Activated CD4-positive, CD25-positive, alpha-beta regulatory T cell treated with anti-CD3 and anti-CD28 coated beads, Interleukin-2, amount 50 U/mL, for 24 hours (primary cell): ENCODE measurements at places on chromosomes 4 and X.

- no peak for ATAC-seq
Measured at GRCh38 chr4:81723927-81724587, 252.3 kb upstream of the RASGEF1B start.

- no peak for ATAC-seq
Measured at GRCh38 chrX:129738466-129739308, at the start of gene XPNPEP2. TSS of gene XPNPEP2 (plus strand) at chrX:129738979. CDS start at chrX:129739214, 235 bp downstream.

- peak; percentile 54 for ATAC-seq
Measured at GRCh38 chr4:40199999-40200874, 3.4 kb downstream of the RHOH start.

- ATAC-seq: no peak
Measured at GRCh38 chr4:77905651-77906263, 43.1 kb downstream of the MRPL1 start.

DNA sequence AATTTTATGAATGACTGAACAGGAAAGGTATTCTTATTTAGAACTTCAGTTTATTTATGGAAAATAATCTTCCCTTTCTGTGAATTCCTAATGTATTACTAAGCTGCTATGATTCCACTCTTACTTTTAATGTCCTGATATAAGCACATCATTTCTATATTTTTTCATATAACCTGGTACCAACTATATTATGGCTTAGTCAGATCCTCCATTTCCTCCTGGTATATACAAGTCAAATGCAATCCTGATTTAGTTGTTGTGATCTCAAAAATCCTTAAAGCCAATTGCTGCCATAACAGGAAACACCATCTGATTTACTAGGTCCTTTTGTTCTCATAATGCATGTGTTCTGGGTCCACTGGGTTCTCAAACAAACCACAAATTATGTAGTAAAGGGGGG lies 26.8 kb downstream of the TRMT2B start:
- ATAC-seq: no peak

GRCh38 chr4:152348670-152349069 lies 187.2 kb downstream of the FBXW7 start:
- no peak for ATAC-seq

- ATAC-seq: no peak
Measured at GRCh38 chr4:70062000-70062399, 11.8 kb downstream of the HTN1 start.

DNA sequence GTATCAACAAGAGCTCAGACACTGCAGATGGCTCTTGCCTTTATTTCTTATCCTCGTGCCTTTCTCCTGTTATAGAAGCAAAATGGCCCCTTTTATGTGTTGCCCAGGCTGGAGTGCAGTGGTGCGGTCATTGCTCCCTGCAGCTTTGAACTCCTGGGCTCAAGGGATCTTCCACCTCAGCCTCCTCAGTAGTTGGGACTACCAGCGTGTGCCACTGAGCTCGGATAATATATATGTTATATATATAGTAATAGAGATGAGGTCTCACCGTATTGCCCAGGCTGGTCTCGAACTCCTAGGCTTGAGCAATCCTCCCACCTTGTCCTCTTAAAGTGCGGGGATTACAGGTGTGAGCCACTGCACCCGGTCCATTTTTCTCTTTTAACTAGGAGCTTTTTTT lies 79.7 kb downstream of the TMEM131L start:
- no peak for ATAC-seq

GRCh38 chr4:55592014-55592413 lies at the start of gene PDCL2:
TSS of gene PDCL2 (minus strand) at chr4:55592245. CDS start at chr4:55592109, 136 bp downstream.
- no peak for ATAC-seq

GRCh38 chrX:41145920-41146608 lies 60.8 kb downstream of the USP9X start:
- no peak for ATAC-seq

- ATAC-seq: no peak
Measured at GRCh38 chr4:184764601-184765000, 30.7 kb upstream of the CENPU start.

DNA sequence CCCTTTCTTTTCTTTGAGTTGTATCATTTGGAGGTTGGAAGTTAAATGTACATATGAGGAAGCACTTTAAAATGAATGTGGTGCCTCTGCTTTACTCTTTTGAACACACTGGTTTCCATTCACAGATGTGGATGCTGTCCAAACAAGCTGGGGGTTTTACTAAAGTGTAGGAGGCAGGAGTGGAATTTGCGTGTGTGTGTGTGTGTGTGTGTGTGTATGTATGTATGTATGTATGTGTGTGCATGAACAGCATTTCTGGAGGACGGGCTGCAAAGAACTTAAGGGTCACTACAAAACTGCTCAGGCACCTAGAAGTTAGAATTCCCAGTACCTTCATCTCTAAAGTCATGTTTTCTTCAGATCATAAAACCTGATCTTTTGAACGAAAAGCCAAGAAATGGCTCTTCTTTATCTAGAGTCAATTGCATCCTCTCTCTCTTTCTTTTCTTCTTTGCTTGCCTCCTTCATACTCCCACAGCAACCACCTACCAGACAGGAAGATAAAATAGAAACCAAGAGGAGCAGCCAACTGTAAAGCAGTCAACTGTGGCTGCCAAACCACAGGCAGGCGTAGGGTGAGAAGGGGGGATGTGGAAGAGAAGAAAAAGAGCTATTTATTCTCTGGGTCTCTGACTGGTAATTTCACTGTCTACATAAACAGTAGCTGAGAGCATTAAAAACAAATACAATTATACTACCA lies 177.0 kb upstream of the RASGEF1B start:
- peak; percentile 63 for ATAC-seq

DNA sequence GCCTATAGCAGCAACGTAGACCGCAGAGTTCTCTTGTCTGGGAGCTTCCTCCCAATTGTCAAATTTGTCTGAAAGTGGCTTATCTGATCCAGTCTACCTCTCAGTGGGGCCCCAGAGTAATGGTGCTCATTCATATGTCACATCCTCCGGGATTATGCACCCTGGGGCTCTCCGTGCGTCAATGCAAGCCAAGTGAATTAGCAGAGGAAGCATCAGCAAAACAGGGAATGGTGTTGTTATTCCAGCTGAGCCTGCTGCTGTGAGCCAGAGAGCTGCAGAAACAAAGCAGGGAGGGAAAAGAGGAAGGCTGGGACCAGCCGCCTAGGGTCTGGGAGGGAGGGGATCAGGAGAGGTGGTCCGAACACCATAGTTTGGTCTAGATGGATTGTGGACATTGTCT lies 95.2 kb downstream of the CLNK start:
- no peak for ATAC-seq

- no peak for ATAC-seq
Measured at GRCh38 chrX:150936556-150936955, 38.1 kb upstream of the CD99L2 start.

DNA sequence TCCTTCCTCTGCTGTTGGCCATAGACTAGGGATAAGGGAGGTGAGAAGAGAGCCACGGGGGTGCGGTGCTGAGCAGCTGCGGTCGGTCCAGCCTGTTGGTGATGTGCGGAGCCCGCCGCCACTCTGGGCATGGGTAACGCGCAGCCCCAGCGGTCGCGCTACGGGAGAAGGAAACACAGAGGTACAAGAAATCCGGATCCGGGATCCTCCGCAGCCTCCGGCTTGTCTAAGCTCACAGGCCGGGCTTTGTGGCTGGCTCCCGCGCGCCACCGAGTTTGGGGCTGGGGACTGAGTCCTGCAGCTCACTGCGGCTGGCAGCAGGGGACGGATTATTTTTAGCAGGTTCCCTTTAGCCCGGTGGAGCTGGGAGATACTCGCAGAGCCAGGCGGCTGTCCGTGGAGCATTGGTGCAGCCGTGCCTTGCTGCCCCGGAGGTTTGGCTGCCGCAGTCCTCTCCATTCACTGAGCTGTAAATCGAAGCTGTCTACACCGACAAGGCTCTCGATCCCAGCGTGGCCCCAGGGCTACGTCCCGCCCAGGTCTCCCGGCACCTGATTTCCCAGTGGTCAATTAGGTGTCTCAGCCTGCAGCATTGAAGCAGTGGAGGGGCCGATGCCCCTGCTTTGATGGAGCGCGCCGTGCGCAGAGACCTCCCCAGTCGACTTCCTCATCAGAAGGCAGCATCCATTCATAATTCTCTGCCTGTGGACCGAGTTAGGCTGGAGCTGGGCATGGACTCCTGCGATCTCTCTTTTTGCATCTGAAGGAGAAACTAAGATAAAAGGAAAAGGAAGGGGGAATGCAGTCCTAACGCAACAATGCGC lies 81.9 kb upstream of the SCML1 start:
- no peak for ATAC-seq

DNA sequence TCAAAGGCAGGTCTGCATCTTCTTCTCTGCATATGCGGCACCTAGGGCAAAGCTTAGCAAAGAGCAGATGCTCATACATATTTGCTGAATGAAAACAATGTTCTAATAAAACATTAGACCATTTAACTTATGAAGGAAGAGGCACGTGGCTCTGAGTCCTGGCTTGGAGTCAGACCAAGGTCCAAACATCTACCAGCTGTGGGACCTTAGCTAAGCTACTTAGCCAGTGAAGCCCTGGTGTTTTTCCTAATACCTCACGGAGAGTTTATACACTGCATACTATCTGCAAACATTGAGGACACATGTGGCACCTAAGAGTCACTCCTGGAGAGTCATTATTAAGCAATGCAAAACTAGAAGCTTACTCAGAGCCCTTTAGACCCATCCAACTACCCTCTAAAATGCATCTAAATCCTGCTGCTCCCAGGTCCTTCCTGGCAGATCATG lies 9.0 kb downstream of the PDGFC start:
- no peak for ATAC-seq

- no peak for ATAC-seq
Measured at GRCh38 chr4:84530871-84531270, 31.8 kb upstream of the NKX6-1 start.

GRCh38 chrX:118373538-118373937 lies 27.6 kb downstream of the WDR44 start:
- no peak for ATAC-seq

- ATAC-seq: no peak
Measured at GRCh38 chrX:44234541-44234940, 108.9 kb downstream of the EFHC2 start.

- ATAC-seq: peak; percentile 90
Measured at GRCh38 chr4:98377559-98377958, 116.4 kb downstream of the RAP1GDS1 start.

- peak; percentile 34 for ATAC-seq
Measured at GRCh38 chr4:11489453-11490083, 60.9 kb upstream of the HS3ST1 start.

- no peak for ATAC-seq
Measured at GRCh38 chr4:124918559-124919122, 206.1 kb upstream of the ANKRD50 start.

DNA sequence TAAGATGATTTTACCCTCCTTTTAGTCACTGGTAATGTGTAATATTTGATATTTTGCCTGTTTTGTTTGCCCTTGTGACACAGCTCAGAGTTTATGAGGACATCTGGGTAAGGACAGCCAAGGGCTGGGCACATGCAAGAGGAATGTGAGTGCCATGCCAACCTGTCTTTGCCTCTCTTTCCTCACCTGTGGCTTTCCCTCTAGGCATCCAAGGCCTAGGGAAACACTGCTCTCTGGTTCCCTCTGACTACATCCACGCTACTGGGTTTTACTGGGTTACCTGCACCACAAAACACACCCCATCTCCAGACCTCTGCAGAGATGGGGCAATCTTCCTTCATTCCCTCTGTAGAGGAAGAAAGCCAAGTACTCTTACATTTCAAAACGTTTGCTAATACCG lies 7.7 kb downstream of the HPGDS start:
- ATAC-seq: no peak

DNA sequence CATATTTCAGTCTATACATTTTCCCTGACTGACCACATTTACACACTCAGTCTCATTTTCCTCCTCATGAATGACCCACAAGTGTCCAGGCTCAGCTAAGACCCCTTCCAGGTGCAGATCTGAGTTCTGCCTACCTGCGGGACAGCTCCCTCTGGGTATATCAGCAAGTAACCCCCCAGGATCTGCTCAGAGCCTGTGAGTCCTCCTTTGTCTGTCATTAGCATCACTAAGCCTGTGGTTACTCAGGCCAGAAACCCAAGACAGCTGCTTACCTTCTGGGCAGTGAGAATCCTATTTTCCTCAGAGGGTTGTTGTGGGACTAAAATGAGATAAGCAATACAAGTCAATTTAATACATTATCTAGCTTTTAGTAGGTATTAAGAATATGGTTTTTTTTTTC lies 487.6 kb upstream of the BOD1L1 start:
- ATAC-seq: no peak

DNA sequence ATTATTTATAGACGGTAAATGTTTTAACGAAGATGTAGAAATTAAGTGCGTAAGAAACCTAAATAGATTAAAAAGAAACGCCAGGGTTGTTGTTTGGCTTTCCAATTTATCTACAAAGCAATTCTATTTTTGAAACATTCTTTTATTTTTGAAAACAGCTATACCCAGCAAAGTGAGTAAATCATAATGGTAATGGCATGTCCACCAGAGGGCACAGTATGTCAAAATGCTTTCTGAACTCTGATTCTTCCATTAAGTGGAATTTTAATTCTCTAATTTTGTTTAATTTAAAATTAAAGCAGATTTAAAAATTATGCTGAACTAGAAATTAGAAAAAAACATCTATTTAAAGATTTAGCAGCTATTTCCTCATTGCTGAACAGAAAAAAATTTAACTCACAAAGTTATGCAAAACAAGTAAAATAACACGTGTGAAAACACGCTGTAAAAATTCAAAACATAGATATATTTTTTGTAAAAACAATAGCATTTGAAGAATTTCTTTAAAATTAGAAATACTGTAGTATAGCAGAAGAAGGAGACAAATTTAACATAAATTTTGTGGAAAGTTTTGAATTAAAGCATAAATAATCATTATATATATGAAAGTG lies 26.5 kb downstream of the RASSF6 start:
- ATAC-seq: no peak

GRCh38 chr4:77308843-77309242 lies 151.8 kb downstream of the CCNG2 start:
- no peak for ATAC-seq

DNA sequence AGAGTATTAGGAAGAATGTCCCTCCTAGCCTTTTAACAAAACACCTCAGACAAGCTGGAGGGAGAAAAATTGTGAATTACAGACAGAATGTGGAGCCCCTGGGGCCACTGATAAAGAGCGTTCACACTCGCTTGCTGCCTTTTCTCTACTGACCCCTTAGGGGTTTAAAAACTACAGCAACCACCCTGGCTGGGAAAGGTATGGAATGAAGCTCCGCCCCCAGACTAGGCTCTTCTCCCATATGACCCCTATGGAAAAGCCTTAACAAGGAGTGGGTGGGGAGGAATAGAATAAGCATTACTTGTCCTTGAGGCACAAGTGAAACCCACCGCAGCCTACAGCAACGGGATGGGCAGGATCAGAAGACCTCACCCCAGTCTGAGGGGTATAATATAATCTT lies 26.3 kb downstream of the ANKRD50 start:
- no peak for ATAC-seq

GRCh38 chr4:120207021-120207420 lies 140.4 kb upstream of the MAD2L1 start:
- no peak for ATAC-seq
